ENCODE measurements at places on chromosomes 6 and 20. TPM values are rescaled to one million over a fixed set of nuclear protein-coding genes. Genes with fewer than 3 reads are reported as not detected.

The BPIFB4 gene
- total RNA-seq, result not detected

DNA sequence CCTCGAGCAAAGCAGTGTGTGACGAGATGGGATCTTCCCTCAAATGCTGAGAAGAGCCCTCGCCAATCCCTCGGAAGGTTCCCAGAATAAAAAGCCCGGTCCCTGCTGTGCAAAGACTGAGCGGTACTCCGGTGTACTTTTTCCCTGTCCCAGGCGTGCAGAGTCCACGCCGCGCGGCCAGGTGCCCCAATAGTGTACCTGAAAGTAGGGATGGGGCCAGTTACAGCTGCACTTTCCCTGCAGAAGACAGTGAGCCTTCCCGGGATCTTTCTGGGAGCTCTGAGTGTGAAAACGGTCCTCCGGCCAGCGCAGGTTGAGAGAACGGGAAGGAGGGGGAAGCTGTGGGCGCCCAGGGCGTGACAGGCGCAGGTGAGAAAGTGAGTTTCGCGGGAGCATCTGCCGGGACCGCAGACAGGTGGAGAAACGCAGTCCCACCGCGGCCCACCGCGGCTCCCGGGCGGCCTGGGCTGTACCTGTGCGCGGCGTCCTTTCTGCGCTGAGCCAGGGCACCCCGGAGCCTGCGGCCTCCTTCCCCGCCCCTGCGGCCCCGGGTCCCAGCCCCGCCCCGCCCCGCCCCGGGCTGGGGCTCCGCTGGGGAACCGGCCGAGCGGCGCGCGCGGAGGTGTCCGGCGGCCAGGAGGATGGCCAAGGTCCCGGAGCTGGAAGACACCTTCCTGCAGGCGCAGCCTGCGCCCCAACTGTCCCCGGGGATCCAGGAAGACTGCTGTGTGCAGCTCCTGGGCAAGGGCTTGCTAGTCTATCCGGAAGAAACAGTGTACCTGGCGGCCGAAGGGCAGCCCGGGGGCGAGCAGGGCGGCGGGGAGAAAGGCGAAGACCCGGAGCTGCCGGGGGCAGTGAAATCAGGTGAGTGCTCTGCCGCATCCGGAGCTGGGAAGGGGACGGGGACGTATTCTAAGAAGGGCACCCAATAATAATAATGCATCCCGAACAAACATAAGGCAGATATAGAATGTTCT lies at the start of gene RFX6:
RFX6 (plus strand) TSS at position 608 of the 977 bp plus-strand sequence; CDS start at position 642, 34 bp downstream.
- peak within 1 kb of the TSS; percentile 62 for H3K4me3 ChIP-seq
- H3K27ac ChIP-seq, result no peak within 1 kb of the TSS
- no peaks in the 10 kb centered on the region for H3K36me3 ChIP-seq
- H3K4me1 ChIP-seq, result peaks cover 8% of the 10 kb centered on the region
- peak; percentile 72 for DNase-seq

DNA sequence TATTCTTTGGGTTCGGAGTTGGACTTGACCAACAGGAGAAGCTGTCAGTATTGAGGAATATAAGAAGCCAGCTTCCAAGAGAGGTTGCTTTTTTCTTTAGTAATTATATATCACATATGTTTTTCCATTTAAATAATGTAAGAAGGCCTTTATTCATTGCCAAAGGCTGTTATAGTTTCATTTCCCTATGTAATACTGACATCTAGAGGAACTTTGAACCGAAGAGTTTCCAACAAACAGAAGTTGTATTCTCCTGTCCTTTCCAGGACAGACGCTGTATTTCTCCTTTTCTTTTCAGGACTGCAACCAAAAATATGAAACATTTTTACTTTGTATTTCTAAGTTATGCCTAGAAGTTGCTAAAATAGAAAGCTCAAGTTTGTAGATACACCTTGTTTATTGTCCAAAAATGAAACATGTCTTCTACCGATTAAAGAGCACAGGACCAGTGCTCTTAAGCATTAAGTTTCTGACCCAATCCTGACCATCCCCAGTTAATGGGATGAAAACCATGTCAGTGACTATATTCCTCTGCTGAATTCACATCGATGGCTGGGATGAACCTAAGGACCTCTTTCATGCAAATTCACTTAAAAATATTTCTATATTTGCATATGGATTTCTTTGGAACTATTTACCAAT lies 55.1 kb downstream of the MYLK4 start:
- no peak overlapping the region for H3K4me3 ChIP-seq
- H3K27me3 ChIP-seq, result no peaks in the 10 kb centered on the region
- H3K27ac ChIP-seq, result no peak overlapping the region

DNA sequence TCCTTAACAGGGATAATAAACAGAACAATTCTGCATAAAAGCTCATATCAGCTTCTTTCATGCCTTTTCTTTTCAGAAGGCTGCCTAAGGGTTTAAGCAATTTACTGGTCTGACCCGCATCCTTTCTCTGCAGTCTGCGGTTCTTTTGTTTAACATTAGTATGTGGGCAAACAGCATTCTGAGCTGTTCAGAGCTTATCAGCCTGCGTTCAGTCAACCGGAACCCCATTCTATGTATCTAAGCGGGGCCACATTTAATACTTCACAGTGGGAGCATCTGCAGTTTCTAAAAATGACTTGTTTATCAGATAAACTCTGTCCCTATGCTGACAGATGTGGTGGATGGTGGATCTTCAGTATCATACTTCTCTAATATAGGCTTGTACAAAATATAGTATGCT lies 758.9 kb upstream of the MMS22L start:
- peak overlapping the region; percentile 93 for H3K27ac ChIP-seq
- H3K27me3 ChIP-seq, result no peaks in the 10 kb centered on the region
- H3K36me3 ChIP-seq, result no peaks in the 10 kb centered on the region

DNA sequence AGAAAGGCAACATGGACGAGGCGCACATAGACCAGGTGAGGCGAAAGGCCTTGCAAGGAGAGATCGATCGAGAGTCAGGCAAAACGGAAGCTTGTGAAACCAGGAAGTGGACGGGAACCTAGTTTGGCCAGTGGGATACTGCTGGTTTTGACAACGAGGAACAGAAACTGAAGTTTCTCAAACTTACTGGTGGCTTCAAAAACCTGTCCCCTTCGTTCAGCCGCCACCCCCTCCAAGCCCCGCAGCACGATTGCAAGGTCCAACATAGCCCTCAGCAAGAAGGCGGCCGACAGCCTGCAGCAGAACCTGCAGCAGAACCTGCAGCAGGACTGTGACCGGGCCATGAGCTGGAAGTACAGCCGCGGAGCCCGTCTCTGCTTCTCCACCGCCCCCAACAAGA lies 238.0 kb downstream of the KHDC1L start:
- no peak overlapping the region for H3K4me3 ChIP-seq
- no peak overlapping the region for H3K27ac ChIP-seq
- no peaks in the 10 kb centered on the region for H3K4me1 ChIP-seq
- no peak for DNase-seq

GRCh38 chr6:137518386-137518983 lies 24.3 kb upstream of the OLIG3 start:
- no peak overlapping the region for H3K4me3 ChIP-seq
- DNase-seq, result no peak
- no peaks in the 10 kb centered on the region for H3K36me3 ChIP-seq
- no peak overlapping the region for H3K27ac ChIP-seq
- peaks cover 30% of the 10 kb centered on the region for H3K4me1 ChIP-seq

DNA sequence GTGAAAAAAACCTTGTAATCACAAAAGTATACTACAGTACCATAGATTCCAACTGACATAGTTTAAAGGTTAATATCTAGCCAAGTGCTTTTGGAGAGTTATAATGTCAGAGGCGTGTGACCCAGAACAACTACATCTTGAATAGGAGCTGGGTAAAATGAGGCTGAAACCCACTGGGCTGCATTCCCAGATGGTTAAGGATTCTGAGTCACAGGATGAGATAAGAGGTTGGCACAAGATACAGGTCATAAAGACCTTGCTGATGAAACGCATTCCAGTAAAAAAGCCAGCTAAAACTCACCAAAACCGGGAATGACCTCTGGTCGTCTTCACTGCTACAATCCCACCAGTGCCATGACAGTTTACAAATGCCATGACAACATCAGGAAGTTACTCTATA lies 22.4 kb upstream of the KIAA0408 start:
- DNase-seq, result no peak
- no peaks in the 10 kb centered on the region for H3K27me3 ChIP-seq
- H3K36me3 ChIP-seq, result no peaks in the 10 kb centered on the region
- H3K4me3 ChIP-seq, result no peak overlapping the region

- peaks cover 18% of the 10 kb centered on the region for H3K4me1 ChIP-seq
- H3K4me3 ChIP-seq, result no peak overlapping the region
- peaks cover 50% of the 10 kb centered on the region for H3K27me3 ChIP-seq
- H3K27ac ChIP-seq, result no peak overlapping the region
These were observed 3.2 kb upstream of the APCDD1L start for GRCh38 chr20:58518387-58518786.
